Stimulated activated CD8-positive, alpha-beta memory T cell treated with anti-CD3 and anti-CD28 coated beads, Interleukin-7, amount 100 ng/mL, for 1 hour (primary cell): ENCODE measurements at places on chromosomes 5 and 9.

DNA sequence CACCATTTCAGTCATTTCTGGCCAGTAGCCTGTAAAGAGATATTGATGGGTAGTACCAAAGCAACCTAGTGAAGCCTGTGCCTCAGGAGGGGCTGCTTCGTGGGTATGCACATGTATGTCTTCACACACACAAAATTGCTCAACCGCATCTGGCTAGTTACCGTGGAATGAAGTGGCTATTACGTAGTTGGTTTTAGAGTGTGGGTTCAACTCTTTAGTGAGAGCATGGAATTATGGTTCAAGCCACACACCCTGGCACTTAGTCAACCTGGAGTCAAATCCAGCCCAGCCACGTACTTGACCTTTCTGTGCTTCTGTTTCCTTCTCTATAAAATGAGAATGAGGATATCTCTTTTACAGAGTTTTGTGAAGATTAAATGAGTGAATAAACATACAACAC is 174.9 kb downstream of the TTC39B start:
- DNase-seq: no peak

GRCh38 chr5:78543916-78544315 is 104.7 kb downstream of the LHFPL2 start:
- DNase-seq: no peak

DNA sequence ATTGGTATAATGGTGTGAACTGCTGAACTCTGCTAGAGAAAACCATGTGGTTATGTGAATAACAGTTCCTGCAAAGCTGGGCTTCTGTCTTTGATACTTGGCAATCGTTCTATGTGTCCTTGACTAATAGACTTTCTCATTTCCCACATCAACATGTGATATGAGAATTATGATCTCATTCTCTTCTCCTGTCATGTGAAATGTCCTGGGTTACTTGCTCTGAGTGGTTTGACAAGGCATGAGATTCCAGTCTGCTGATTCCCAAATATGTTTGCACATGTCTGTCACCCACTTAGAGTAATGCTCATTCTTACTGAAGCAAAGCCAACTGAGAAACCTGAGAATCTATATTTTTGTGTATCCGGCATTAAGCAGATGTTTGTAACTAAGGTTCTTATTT is 141.2 kb downstream of the PARP8 start:
- DNase-seq: no peak

- no peak for DNase-seq
Measured at GRCh38 chr9:18393340-18394130, 80.4 kb upstream of the ADAMTSL1 start.

- no peak for DNase-seq
Measured at GRCh38 chr5:88688156-88688983, 194.6 kb downstream of the MEF2C start.

- no peak for DNase-seq
Measured at GRCh38 chr5:130652176-130652575, 512.9 kb downstream of the HINT1 start.

DNA sequence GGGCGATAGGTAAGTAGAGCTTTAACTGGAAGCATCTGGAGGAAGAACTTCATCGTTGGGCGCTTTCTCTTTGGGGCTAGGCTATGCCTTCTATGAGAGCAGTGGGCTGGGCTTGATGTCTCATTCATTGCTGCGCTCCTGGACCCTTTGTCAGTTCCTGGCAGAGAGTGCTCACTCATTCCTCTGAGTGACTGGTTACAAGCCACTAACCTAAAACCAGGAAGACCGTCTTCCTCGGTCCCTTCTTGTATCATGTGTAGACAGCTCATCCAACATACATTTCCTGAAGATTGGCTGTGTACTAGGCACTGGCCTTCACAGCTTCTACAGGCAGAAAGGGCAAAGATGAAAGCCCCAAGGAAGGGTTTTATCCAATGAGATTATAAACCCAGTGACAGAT is 6.4 kb downstream of the SWI5 start:
- DNase-seq: no peak

DNA sequence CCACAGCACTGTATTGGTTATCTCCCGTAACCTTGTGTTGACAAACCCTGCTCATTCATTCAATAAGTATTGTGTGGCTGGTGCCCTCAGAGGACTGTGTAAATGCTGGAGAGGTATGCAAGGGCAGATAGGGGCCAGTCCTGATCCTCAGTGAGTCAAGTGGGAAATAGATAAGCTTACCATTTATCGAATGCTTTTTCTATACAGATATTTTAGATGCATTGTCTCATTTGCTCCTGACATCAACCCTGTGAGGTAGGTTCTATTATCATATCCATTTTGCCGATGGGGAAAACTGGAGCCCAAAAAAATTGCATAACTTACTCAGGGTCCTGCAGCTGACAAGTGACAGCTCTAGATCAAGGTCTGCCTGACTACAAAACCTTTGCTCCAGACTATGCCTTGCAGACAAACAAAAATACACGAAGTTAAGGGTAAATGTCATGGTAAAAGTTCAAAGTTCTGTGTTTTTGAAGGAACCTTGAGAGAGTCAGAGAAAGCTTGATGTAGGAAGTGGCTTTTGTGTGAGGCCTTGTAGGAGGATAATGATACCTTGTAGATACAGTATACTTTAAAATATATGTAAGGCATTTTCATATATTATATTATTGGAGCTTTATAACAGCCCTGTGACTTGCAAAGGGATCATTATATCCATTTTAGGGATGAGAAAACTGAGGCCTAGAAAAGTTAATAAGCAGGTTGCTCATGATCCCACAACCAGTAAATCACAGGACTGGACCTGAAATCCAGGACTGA is 22.7 kb downstream of the CYFIP2 start:
- no peak for DNase-seq

- DNase-seq: no peak
Measured at GRCh38 chr5:154196955-154197652, 6.6 kb downstream of the GALNT10 start.

DNA sequence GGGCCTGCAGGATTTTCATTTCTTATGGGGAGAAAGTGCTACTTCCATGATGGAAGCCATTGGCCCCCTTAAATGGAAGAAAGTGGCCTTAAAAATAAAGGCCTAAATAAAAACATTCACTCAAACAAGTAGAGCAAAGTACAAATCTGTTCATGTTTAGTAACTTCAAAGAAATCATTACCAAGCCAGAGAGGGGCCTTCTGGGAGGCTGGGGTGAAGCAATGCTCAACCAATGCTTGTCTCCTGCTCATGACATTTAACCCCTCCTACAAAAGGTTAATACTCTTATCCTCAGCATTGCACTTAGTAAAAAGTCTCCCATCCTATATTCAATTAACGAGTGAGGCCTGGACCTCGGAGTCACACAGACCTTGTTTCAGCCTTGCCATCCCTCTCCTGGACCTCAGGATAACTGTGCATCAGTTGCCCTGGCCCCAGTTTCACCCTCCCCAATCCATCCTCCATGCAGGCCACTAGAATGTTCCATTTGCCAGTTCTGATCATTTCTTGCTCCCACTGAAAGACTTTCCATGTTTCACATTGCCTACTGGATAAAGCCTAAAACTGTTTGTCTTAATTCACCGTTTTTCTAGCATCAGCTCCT is 36.9 kb upstream of the ALDH1B1 start:
- DNase-seq: no peak

DNA sequence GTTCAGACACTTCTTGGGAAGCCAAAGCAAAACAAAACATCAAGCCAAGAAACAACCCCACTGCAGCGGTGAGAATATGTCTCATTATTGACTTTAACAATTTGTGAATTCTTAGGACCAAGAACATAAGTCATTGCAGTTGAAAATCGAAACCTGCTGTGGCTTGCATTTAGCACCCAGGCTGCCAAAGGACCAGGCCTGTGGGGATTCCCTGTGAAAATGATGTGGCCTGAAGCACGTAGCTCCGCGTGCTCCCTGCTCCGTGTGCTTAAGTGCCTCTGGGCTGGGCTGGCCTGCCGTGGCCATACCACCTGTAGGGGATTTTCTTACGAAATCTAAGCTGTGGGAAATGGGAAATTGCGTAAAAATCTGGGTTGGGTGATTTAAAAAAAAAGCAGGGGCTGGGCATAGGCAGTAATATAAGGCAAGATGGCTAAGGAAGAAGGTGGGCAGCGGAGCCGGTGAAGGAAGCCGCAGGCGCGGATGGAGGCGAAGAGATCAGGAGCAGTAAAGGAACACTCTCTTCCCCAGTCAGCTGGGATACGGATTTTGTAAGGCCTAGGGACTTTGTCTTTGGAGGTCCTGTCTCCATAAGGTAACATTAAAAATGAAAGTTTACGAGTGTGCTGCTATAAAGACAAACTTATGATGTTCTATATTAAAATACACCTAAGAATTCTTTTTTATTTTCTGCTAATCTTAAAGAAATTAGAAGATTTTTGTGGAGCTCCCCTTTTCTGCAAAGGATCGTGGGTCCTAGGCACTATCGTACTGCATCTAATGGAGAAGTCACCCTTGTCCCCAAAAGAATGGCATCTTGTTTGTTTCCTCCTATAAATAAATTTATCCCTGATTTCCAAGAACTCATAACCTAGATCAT is 189.6 kb upstream of the SEMA6A start:
- no peak for DNase-seq
